MV-4-11 (cell line): ENCODE measurements at places on chromosomes 11 and 22.

DNA sequence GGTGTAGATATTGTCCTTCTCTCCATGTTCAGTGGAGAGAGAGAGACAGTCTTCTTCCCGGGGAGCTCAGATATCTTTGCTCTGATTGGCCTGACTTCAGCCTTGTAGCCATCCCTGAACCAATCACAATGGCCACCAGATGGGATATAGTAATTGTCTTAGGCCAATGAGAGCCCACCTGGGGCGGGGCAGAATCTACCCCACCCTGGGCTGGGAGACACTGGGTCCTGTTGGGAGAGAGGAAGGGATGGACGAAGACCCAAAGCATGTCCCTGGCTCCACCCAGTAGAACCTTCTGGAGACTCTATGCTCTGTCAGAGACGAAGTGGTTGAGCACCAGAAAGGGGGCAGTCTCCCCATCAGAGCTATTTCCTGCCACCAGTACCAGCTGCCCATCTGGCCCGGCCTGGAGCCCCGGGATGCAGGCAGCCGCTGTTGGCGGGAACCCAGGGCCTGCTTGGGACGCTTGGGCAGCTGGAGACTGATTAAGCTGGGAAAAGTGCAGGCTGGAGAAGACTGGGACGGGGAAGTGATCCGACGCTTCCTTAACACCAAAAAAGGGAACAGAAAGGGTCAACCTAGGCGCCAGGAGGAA is 31.6 kb upstream of the CBX7 start:
- no peak for DNase-seq

DNA sequence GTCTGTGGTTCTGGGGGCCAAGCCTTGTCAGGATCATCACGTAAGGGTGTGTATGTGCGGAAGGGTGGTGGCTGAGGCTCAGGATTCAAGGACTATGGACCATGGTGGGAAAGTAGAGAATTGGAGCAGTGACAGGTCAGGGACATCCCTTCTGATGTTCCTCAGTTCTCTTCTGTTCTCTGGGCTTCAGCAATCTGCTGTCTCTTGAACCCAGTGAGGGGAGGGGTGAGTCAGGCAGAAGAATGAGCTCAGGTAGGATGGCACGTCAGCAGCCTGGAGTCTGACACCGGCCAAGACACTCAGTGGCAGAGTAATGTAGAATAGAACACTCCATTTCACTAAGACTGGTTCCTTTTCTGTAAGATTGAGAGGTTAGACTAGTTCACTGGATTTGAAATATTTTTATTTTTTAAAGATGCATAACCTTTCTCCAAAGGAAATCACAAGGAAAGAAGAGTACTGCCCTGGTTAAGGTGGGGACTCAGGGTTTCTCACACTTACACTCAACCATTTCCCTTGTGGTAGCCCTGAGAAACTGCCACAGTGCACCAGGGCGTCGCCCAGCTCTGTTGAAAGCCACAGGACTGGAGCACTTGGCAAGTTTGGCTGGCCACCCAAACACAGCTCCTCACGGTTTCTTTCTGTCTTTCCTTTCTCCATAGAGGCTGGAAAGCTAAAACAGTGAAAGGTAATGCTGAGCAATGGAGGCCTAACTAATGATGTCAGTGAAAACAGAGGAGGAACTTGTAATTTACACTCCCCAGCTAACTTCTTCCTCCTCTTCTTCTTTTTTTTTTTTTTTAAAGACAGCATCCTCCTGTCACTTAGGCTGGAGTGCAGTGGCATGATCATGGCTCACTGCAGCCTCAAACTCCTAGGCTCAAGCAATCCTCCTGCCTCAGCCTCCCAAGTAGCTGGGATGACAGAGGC is 23.1 kb upstream of the MICAL2 start:
- peak; percentile 50 for DNase-seq

DNA sequence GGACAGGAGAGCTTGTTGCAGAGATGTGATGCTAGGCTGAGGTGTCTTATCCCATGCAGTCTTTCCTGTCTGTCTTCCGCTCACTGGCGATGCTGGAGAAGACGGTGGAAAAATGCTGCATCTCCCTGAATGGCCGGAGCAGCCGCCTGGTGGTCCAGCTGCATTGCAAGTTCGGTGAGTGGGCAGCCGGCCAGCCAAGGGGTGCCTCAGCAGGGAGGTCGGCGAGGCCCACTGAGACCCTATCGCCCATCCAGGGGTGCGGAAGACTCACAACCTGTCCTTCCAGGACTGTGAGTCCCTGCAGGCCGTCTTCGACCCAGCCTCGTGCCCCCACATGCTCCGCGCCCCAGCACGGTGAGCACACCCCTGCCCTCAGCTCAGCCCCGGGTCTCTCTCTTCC is 1.7 kb downstream of the RAD9A start:
- no peak for DNase-seq

DNA sequence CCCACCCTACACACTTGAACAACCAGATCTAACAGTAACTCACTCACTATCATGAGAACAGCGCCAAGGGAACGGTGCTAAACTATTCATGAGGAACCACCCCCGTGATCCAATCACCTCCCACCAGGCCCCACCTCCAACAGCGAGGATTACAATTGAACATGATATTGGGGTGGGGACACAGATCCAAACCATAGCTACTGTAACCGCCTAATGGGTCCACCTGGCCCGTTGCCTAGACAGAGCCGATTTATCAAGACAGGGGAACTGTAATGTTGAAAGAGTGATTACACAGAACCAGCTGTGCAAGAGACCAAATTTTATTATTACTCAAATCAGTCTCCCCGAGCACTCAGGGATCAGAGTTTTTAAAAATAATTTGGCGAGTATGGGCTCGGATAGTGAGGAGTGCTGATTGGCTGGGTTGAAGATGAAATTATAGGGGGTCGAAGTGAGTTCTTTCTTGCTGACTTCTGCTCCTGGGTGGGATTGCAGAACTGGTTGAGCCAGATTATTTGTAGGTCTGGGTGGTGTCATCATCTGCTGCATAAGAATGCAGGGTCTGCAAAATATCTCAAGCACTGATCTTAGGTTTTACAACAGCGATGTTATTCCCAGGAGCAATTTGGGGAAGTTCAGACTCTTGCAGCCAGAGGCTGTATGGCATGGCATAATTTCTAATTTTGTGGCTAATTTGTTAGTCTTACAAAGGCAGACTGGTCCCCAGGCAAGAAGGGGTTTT is 17.9 kb upstream of the ZC3H12C start:
- DNase-seq: no peak

GRCh38 chr11:27837895-27838563 is 137.8 kb upstream of the BDNF start:
- peak; percentile 73 for DNase-seq

DNA sequence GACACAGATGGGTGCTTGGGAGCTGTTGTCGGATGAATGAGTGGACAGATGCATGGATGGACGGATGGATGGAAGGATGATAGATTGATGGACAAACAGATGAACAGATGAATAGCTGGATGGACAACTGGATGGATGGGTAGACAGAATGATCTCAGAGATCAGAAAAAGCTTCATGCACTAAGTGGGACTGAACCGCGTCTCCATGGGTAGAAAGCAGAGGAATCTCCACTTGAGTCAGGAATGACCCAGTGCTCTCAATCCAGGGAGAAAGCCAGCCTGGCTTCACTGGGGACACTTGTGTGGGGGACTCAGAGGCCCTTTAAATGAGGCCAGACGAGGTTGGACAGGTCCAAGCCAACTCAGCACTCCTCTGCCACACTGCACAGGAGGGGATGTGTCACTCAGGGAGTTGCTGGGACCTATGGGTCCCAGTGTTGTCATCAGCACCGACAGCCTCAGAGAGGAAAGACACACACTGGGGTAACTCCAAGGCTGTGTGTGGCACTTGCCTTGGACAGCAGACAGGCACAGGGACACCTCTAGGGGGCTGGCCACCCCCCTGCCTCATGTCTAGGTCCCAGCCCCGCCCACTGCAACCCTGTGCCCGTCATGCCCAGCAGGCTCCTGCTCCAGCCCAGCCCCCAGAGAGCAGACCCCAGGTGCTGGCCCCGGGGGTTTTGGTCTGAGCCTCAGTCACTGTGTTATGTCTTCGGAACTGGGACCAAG is 5.6 kb downstream of the IGLL5 start:
- no peak for DNase-seq

GRCh38 chr11:115905341-115906000 is 401.3 kb upstream of the CADM1 start:
- peak; percentile 72 for DNase-seq

DNA sequence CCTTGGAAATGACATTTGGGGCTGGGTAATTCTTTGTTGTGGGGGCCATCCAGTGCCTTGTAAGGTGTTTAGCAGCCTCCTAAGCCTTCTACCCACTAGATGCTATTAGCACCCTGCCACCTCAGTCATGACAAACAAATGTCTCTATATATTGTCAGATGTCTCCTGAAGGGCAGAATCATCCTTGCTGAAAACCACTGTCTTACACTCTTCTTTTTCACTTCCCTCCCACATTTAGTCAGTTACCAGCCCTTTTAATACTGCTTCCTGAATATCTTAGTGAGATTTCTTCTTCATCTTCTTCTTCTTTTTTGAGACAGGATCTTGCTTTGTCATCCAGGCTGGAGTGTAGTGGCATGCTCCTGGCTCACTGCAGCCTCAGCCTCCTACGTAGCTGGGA is 33.1 kb downstream of the TNRC6B start:
- DNase-seq: peak; percentile 90

GRCh38 chr11:57566005-57566904 is 1.2 kb downstream of the UBE2L6 start:
- peak; percentile 64 for DNase-seq

DNA sequence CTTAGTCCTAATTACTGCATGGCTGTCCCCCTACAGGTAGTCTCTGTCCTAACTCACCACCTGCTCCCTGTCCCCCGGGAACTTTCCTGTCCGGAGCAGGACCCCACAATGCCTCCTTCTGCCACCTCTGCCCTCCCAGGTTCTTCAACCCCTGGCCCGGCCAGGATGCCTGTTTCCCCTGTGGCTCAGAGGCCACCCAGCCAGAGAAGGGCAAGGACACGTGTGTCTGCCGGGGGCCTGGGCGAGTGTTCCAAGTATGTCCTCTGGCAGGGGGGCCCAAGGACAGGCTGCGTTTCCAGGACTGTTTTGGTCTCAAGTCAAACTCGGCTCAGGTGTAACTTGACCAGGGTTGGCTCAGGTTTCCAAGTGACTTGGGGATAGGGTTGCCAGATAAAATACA is 63.8 kb downstream of the BTG4 start:
- DNase-seq: no peak

DNA sequence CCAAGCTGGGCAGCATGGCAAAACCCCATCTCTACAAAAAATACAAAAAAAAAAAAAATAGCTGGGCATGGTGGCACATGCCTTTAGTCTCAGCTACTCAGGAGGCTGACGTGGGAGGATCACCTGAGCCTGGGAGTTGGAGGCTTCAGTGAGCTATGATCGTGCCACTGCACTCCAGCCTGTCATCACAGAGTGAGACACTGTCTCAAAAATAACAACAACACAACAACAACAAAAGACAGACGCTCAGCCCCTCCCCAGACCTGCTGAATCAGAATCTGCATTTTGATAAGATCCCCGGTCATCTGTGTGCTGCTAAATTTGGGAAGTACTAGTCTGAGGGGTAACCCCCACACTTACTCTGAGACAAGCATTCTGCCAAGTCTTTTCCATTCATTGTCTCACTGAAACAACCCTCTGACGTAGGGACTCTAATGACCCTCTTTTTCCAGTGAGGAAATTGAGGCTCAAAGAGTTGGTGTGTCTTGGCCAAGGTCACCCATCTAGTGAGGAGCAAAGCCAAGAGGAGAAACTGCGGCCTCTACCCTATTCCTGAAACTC is 7.5 kb downstream of the NEFH start:
- DNase-seq: no peak

DNA sequence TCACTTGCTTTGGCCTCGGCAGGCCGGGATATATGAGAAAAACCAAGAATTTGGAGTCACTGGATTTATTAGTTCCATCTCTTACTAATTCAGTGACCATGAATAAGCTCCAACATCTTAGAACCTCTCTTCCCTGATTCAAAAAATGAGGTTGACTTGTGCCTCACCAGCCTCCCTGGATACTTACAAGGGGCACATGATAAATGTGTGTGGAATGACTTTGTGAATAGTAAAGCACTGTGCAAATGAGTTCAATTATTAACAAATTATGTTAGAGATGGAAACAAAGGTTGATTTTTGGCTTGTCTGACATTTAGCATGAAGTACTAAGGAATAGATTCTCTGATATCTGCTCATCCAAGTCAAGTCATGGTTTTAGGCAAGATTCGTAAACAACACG is 104.1 kb downstream of the TRIM44 start:
- DNase-seq: no peak
